SK-N-MC (cell line): ENCODE measurements at places on chromosomes 1 and 21.
A peak's percentile ranks its signal among the peaks of the same experiment; 100 is the strongest.

DNA sequence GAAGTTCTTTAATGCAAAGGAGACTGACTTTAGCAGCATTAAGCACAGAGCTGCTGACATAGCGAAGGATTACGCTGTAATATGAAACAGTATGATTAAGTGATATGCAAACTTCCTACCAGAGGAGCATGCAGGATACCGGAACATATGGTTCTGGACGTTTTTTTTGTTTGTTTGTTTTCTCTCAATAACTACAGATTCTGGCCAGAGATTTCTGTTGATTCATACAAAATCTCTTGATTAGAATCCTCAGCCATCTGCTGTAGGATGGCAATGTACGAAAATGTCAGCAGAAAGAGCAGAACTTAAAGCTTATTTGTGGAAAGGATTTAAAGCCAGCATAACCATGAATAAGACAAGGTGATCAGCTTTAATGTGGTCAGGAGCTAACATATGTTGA lies 970.7 kb downstream of the KCNT2 start:
- DNase-seq = peak; percentile 20

- no peak for DNase-seq
These were observed 26.4 kb downstream of the SORT1 start for GRCh38 chr1:109371341-109371739.

DNA sequence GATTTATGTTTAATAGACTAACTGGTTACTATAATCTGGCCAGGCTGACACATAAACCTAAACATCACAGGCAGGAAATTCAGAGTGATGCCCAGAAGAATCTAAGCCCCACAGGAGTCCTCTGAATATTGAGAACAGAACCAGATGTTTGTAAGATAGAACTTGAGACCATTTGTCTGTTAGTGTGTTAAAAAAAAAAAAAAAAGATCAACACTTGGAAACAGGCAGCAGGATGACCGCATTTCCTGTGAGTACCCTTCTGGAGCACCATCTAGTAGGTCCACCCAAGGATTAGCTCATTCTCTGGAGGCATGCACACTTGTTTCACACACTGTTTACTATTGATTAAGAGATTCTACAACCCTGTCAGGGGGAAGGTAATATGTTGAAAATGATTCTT lies 111.4 kb upstream of the VANGL1 start:
- no peak for DNase-seq

- DNase-seq = no peak
These were observed 28.6 kb downstream of the ZNF644 start for GRCh38 chr1:90993245-90993644.

DNA sequence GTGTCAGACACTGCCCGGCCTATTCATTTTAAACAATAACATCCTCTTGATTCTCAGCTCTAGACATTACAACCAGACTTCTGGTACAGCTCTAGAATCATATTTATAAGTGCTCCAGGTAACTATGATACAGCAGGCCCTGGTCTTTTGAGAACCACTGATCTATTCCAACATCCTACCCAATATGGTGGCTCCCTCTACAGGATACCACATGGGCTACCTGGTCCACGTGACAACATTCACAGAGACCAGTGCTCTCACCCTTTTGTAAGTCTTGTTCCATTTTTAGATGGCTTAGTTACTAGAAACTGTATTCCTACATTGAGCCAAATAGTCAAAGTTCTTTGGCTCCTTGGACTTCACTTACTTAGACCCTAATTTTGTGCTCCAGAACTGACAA lies 102.9 kb downstream of the PTPN14 start:
- no peak for DNase-seq

DNA sequence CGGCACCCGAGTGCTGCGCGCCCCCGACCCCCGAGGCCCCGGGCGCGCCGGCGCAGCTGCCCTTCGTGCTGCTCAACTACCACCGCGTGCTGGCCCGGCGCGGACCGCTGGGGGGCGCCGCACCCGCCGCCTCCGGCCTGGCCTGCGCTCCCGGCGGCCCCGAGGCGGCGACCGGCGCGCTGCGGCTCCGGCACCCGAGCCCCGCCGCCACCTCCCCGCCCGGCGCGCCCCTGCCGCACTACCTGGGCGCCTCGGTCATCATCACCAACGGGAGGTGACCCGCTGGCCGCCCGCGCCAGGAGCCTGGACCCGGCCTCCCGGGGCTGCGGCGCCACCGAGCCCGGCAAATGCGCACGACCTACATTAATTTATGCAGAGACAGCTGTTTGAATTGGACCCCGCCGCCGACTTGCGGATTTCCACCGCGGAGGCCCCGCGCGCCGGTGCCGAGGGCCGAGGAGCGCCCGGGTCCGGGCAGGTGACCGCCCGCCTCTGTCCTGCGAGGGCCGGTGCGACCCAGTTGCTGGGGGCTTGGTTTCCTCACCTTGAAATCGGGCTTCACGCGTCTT lies 49.0 kb downstream of the SIM2 start:
- no peak for DNase-seq

- no peak for DNase-seq
These were observed 35.2 kb upstream of the DYRK1A start for GRCh38 chr21:37331411-37331810.

DNA sequence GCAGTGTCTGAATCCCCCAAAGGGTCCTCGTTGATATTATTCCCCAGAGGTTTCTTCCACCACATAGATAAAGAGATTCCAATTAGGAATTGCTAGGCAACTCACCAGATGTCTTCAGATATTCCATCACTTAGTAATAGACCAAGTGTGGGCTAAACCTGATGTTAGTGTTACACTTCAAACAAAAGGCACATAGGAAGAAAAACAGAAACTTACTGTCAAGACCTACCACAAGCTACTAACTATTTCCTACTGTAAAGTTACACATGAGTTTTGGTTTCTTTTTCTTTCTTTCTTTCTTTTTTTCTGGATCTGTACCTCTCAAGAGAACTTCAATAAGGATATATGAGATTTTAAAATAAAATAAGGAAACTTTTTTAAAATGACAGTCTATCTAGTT lies 879.1 kb upstream of the NEGR1 start:
- DNase-seq = no peak

GRCh38 chr1:61588736-61589672 lies 135.9 kb downstream of the TM2D1 start:
- DNase-seq = peak; percentile 53

DNA sequence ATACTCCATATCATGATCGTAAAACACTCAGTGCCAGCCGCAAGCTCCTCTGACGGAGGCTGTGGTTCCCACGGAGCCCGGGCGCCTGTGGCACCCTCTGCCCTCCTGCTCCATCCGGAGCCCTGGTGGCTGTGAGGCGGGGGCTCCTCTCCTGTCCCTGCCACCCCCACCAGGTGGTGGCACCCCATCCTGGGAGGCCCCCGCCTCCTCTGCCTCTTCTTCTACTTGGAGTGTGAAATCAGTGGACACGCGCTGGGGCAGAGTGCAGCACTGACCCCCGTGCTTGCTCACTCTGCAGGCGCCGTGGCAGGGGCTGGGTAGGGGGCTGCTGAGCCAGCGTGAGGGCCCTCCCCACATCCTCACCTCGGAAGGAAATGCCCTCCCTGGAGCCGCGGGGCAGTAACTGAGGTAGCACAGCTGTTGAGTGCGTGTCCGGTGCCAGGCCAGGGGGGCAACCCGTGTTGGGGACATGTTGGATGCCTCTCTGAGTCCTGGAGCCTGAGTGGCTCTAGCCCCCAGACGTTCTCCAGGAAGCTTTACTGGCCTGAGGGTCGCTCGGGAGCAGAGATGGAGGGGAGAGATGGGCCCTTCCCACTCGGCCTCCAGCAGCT lies 58.7 kb upstream of the ABCG1 start:
- no peak for DNase-seq

DNA sequence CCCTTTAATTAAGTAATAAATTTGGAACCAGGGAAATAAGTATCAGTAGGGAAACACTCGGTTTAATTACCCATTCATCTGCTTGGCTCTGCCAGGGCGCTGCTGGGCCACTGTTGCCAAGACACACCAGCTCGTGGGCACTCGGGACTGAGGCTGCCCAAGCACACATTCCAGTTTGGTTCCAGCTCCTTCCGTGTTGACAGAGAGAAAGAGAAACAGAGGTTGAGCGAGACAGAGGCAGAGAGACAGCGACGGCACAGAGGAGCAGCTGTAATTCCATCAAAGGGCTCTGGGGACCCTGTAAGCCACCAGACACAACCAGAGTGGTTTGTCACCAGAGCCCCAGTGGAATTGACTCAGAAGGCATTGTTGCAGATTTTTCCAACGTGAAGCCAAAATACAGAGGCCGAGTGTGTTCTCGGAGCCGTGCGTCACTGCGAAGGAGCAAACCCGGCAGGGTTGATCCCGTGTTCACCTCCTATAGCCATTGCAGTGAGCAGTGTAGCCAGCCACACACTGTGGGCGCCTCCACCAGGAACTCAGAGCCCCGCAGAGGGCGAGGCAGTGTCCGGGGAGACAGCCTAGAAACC lies 33.5 kb downstream of the SYF2 start:
- no peak for DNase-seq

GRCh38 chr1:36256558-36257374 lies 32.5 kb downstream of the THRAP3 start:
- no peak for DNase-seq

DNA sequence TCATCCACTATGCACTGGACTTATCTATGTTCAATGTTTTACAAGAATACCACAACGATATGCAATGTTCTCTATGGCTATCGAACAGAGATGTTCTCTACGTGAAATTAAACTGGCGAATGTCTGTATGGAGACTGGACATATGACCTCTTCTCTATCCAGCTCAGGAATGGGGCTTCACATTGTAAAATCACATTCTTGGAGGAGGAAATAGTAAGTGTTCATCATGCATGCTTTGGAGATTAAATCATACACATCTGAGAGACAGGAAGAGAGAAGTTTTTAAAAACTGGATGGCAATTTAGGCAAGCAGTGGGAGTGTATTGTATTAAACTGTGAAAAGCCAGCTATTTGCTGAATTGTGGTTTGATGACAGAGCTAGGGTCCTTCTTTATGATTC lies 47.9 kb upstream of the RGL1 start:
- DNase-seq = no peak

DNA sequence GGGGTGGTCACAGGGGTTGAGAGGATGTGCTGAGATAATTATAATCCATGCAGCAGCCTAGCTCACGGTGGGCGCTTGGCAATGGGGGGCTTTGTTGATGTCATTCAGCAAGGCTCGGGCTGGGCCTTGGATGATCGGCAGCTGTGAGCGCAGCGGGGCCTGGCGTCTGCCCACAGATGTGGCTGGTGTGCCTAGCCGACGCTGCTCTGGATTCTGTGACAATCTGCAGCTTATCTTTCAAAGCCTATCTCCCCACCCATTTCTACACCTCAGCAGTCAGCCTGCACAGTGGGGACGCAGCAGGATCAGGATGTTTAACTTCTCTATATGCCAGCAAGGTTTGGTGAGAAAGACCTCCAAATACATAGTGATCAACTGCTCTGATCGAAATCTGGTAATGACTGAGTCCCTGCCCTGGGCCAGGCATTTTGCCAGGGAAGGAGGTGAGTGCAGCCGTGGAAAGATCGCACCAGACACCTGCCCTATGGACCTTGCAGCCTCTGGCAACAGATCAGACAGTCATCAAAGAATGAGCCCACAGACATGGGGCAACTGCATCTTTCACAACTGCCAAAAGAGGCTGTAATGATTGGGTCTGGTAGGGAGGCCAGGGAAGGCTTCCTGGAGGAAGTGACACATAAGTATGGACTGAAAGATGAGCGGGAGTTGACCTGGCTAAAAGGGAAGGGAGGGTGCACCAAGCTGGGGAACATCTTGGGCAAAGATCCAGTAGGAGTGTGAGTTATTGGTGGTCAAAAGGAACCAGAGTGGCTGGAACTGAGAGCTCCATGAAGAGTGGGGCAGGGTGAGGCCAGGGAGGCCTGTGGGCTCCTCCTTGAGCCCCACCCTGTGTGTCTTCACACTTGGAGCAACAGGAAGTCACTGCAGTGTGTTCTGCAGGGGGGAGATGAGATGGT lies 35.3 kb downstream of the EPHB2 start:
- no peak for DNase-seq

GRCh38 chr1:113662101-113662500 lies 97.2 kb downstream of the PHTF1 start:
- no peak for DNase-seq

DNA sequence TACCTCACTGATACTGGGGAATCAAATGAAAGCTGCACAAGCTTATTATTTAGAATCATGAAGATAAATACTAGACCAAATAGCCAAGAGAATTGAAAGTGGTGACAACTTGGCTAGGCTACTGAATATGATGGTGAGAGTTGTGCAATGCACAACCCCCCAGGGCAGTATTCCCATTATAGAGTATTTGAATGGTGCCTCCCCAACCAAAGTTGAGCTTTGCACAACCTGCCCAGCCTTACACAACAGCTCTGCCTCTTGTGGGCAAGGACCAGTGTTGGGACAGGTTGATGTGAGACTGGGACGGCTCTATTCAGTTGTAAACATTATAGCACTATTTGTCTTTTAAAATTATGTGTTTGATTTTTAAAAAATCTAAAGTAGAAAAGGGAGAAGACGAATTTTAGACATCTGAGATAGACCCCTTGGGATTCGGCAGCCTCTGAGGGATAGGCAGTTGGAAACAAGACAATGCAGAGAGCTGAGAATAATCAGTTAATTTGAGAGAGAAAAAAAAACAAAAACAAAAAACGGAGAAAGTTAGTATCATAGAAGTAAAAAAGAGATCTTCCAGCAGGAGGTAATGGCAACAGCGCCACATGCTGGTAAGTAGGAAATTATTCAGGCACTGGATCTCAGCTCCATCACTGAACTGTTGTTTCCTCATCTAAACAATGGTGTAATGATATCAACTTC lies 91.0 kb upstream of the KCNA3 start:
- no peak for DNase-seq

- no peak for DNase-seq
These were observed 156.9 kb downstream of the EDEM3 start for GRCh38 chr1:184597650-184598357.

- DNase-seq = no peak
These were observed 46.3 kb downstream of the PRDM15 start for GRCh38 chr21:41832596-41833496.

- no peak for DNase-seq
These were observed 28.1 kb downstream of the IL23R start for GRCh38 chr1:67194209-67194863.

- DNase-seq = no peak
These were observed 8.2 kb upstream of the LEMD1 start for GRCh38 chr1:205429762-205430695.

- no peak for DNase-seq
These were observed 333.8 kb upstream of the PTBP2 start for GRCh38 chr1:96387785-96388184.

DNA sequence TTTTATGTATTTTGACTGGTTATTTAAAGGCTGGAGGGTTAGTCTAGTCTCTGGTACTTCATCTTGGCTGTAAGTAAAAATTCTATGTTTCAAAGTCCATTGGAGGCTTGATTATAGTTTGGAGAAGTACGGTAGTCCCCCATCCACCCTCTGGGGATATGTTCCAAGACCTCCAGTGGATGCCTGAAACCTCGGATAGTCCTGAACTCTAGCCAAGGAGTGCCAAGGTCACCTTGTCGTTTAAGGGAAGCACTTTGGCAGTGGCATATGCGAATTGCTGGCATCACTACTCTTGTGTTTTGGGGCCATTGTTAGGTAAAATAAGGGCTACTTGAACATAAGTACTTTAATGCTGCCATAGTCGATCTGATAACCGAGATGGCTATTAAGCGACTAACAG lies 18.4 kb downstream of the CDC73 start:
- DNase-seq = no peak
